Stimulated activated CD4-positive, alpha-beta T cell treated with anti-CD3 and anti-CD28 coated beads, Interleukin-1b, Interleukin-23, amount 100 ng/mL, for 4 hours (primary cell): ENCODE measurements at places on chromosomes 2 and 18.

GRCh38 chr2:206482633-206483032 is 39.3 kb downstream of the ADAM23 start:
- DNase-seq: no peak

DNA sequence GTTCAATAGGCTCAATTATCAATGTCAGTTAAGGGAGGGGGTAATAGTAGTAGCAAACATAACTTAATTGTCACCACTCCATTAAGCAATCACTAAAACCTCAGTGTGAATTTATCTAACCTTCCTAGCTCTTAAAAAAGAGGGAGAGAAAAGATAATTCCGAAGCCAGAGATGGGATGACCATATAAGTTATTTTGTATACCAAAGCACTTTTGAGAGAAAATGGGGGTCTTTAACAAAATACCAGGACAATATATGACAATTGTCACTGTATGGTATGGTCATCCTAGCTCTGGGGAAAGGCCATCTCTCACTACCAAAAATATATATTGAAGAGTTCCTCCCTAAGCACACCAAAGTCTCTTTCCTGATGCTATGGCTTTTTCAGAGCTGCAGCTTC is 55.1 kb downstream of the SPHKAP start:
- no peak for DNase-seq

GRCh38 chr2:41764919-41765318 is 282.9 kb upstream of the PKDCC start:
- no peak for DNase-seq

DNA sequence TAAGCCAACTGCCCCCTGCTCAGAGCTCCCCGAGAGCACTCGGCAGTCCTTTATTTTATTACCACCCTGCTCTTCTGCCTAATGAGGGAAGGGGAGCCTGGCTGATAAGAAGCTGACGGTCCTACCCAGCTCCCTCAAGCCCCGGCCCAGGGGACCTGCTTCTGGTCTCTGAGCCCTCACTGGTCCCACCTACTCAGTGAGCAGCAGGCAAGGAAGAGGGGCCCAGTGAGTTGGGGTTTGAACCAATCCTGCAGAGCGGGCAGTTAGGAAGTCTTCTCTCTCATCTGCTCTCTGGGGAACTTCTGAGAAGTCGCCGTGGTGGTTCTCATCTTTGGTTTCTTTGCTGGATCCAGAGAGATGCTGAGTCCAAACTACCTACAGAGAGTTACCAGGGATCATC is 218.9 kb downstream of the NDUFA10 start:
- DNase-seq: no peak

- no peak for DNase-seq
These were observed 7.7 kb downstream of the ITSN2 start for GRCh38 chr2:24352664-24353063.

GRCh38 chr2:48283586-48284269 is 246.2 kb upstream of the STON1 start:
- no peak for DNase-seq

DNA sequence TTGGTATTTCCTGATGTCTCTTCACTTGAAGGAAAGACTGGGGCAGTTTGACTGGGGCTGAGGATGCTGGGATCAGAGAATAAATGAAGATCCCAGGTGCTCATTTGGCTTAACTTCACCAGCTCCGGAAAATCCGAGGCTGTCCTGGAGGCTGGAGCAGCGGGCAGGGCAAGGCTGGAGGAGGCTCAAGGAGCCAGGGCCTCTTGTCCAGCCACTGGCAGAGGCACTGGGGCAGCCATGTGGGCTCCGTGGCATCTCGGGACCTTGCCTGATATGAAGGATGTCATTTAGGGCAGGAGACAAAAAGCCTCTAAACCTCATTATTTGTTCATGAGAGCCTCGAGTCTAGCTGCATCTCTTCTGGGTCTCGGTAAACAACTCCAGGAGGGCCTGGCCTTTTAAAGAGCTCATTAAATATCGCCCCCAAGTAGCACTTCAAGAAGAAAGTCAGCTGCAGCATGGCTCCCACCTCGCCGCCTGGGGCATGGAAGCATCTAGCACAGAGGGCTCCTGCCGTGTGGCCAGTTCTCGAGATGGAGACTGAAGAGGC is 13.5 kb upstream of the GPR55 start:
- no peak for DNase-seq

DNA sequence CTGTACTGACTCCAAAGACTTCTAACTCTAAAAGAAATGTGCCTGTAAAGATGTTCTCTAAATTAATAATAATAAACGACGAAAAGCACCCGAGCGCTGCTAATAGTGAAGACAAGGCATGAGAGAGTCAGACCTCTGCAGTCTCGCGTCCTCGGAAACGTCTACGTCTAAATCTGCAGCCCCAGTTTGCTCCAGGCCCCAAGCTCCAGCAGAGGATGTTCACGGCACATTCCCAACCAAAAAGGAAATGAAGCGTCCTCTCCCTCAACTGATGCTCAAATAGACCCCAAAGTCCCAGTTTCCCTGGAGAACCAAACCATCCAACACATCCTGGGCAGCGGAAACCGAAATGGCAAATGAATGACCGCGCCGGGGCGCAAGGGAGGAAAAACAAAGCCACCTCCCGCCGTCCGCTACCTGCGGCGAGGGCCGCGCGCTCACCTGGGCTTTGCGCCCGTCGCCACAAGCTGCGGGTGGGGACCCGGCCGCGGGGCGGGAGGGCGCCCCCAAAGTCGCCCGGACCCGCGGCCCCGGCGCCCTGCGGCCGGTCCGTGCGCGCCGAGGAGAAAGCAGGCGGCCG is 47.1 kb upstream of the CCDC150 start:
- no peak for DNase-seq

- DNase-seq: no peak
These were observed 7.6 kb upstream of the ADAM23 start for GRCh38 chr2:206435742-206436141.

DNA sequence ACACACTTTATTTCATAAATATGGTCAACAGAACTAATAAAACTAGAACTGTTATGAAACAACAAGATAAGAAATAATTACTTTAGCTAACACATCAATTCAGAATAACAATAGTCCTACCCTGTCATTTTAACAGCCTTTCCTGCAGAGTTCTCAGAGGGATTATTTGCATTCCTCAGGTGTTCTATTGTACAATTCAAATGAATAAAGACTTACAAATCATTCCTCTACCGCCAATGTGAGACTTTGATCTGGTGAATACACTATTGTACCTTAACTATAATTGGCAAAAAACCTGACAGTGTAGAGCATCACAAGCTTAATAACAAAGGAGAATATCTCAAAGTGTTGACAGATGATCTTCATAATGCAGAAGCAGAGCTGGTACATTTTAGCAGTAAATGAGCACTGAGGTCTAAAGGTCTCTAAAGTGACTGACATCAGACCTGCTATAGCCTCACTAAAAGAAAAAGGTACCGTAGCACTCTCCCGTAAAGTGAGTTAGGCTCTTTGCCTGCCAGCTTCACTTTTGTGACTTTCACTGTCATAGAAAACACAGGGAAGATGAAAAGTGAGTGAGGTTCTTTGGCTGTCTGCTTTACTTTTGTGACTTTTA is 118.8 kb upstream of the SP3 start:
- no peak for DNase-seq

GRCh38 chr2:68857855-68858456 is 13.2 kb downstream of the BMP10 start:
- DNase-seq: no peak

GRCh38 chr2:240972636-240973521 is 25.5 kb upstream of the SNED1 start:
- DNase-seq: no peak

DNA sequence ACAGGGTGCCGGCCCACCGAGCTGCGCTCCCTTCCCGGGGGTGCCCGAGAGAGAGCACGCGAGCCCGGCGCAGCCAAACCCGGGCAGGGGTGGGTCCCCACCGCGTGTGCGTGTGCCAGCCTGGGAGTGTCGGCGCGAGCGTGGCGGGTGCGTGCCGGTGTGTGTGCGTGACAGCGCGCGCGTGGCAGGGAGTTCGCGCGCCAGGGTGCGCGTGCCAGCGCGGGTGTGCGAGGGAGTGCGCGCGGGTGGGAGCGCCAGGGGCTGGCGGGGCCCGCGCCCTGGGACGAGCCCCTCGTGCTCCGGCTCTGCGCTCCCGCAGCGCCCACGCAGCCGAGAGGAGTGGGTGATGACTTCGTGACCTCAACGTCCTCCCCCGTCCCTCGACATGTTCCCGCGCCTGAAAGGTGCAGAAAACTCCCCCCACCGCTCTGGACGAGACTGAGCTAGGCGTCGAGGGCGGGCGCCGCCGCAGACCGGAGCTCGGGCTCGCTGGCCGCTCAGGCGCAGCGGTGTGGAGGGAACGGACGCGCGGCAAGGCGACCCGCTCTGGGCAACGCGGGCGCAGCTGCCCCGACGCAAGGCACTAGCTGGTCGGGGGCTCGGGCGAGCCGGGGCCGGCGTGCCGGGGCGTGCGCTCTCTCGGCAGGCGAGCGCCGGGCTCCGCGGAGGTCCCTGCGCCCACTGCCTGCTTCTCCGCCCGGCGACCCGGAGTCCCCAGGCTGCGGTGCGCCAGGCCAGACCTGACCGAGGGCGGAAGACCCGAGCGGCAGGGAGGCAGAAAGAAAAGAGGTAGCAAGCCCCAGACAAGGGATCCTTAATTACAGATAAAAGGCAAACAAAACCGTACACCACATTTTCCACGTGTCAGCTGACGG is 582.8 kb downstream of the ZEB2 start:
- DNase-seq: peak; percentile 5

- DNase-seq: peak; percentile 49
These were observed at the start of gene OTX1 for GRCh38 chr2:63050334-63051041. Gene OTX1, plus strand, starts transcription at chr2:63050830. Its CDS starts 2,161 bp downstream, at chr2:63052991.

DNA sequence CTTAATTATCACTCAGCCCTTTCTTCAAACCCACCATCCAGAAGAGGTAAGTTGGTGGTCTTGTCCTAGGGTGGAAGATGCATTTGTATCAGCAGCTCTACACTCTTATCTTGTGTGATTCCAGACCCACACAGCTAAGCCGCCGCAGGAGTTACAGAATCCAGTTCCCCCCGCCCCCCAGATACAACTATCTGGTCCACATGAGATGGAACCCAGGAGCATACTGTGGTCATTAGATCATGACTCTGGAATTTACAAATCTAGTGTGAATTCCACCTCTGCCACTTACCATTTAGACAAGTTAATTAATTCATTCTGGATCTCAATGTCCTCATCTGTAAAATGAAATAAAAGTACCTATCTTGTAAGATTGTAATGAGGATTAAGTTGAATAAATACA is 486.4 kb downstream of the BCL11A start:
- no peak for DNase-seq

- no peak for DNase-seq
These were observed 270.9 kb downstream of the ATAD2B start for GRCh38 chr2:23655934-23656596.
